ENCODE measurements at places on chromosomes 6 and 20. TPM values are rescaled to one million over a fixed set of nuclear protein-coding genes. Genes with fewer than 3 reads are reported as not detected.
A peak's percentile ranks its signal among the peaks of the same experiment; 100 is the strongest.

The CNPY3 gene
- total RNA-seq = 24.9 TPM

The TAGAP gene
- total RNA-seq = 1.4 TPM

The ULBP2 gene
- total RNA-seq = not detected

The ESR1 gene
- total RNA-seq = 2.2 TPM

The EYA2 gene
- total RNA-seq = 1.2 TPM

The PRPH2 gene
- total RNA-seq = 3.5 TPM

The MAP7 gene
- 1.4 TPM for total RNA-seq

The WFDC5 gene
- total RNA-seq = not detected

The VNN1 gene
- total RNA-seq = 3.2 TPM

The SAMD3 gene
- total RNA-seq = not detected

- no peak overlapping the region for H3K27ac ChIP-seq
- H3K4me1 ChIP-seq = no peaks in the 10 kb centered on the region
- DNase-seq = no peak
- no peaks in the 10 kb centered on the region for H3K27me3 ChIP-seq
Observed at GRCh38 chr20:52230409-52230808, 38.8 kb upstream of the ZFP64 start.

- no peaks in the 10 kb centered on the region for H3K36me3 ChIP-seq
- no peaks in the 10 kb centered on the region for H3K27me3 ChIP-seq
- no peak for DNase-seq
- H3K27ac ChIP-seq = no peak overlapping the region
- H3K4me3 ChIP-seq = no peak overlapping the region
Observed at GRCh38 chr20:11401988-11402387, 515.7 kb upstream of the BTBD3 start.

GRCh38 chr6:5851261-5851757, 155.4 kb downstream of the NRN1 start:
- H3K27me3 ChIP-seq = peaks cover 21% of the 10 kb centered on the region
- H3K4me3 ChIP-seq = peak overlapping the region; percentile 31
- H3K27ac ChIP-seq = no peak overlapping the region

- H3K27ac ChIP-seq = peak overlapping the region; percentile 50
- no peaks in the 10 kb centered on the region for H3K4me1 ChIP-seq
- no peak for DNase-seq
- H3K27me3 ChIP-seq = no peaks in the 10 kb centered on the region
Observed at GRCh38 chr6:81575442-81575841, 177.0 kb downstream of the TENT5A start.

GRCh38 chr20:16551607-16552006, 21.6 kb downstream of the KIF16B start:
- no peaks in the 10 kb centered on the region for H3K4me1 ChIP-seq
- H3K4me3 ChIP-seq = no peak overlapping the region
- no peak for DNase-seq
- no peaks in the 10 kb centered on the region for H3K36me3 ChIP-seq
- no peak overlapping the region for H3K27ac ChIP-seq

GRCh38 chr6:110414669-110415068, 706 bp downstream of the DDO start:
- H3K27me3 ChIP-seq = no peaks in the 10 kb centered on the region
- peaks cover 19% of the 10 kb centered on the region for H3K4me1 ChIP-seq
- peak overlapping the region; percentile 83 for H3K27ac ChIP-seq
- no peak overlapping the region for H3K4me3 ChIP-seq

DNA sequence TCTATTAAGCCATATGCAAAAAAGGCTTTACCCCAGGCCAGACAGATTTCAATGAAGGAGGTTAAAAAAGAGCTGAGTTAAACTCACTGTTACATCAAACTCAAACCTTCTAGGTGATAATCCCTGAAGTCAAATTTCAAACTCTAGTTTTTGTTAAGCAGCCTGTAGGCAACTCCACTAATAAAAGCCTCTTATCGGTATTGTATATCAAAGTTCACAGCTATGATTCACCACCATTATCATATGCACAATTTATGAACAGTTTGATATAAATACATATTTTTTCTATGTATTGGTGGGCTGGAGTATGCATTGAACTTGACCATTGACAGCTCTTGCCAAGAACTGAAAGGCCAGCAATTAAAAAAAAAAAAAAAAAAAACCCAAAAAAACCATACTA, 308.2 kb downstream of the BTBD3 start:
- H3K4me3 ChIP-seq = no peak overlapping the region
- no peaks in the 10 kb centered on the region for H3K4me1 ChIP-seq
- no peak for DNase-seq
- no peaks in the 10 kb centered on the region for H3K36me3 ChIP-seq
- H3K27me3 ChIP-seq = no peaks in the 10 kb centered on the region

DNA sequence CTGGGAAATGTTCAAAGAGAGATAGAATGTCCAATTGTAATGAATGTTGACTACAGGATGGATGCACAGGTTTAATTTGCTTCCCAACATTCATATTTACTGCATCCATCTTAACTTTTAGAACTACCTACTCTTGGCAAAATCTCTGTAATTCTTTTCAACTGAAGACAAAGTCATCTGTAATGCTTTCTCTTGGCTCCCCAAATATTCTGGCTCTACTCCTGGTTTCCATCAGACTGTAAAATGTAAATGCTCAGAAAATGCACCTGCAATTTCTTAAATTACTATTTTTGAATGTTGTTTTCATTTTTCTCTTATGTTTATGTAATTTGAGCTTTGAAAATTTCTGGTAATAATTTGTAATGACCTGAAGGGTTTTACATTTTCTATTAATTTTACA, 480.8 kb upstream of the IMPG1 start:
- H3K4me3 ChIP-seq = no peak overlapping the region
- DNase-seq = no peak
- H3K4me1 ChIP-seq = no peaks in the 10 kb centered on the region
- no peaks in the 10 kb centered on the region for H3K27me3 ChIP-seq
- H3K36me3 ChIP-seq = no peaks in the 10 kb centered on the region

DNA sequence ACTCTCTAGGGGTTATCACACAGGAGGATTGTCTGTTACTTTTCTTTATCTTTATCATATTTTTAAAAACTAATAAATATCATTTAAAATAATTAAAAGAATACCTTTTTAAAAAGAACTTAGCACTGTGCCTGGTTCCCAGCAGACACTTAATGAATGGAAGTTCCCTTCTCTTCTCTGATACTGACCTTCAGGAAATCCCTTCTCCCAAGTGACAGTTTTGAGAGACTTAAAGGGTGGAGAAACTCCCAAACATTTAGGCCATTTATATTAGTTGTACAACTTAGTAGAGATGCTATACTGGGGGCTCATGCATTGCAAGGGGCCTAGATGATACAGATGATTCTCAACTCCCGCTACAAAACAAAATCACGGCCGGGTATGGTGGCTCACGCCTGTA, 18.5 kb downstream of the MAP1LC3A start:
- DNase-seq = no peak
- H3K4me3 ChIP-seq = no peak overlapping the region
- H3K27ac ChIP-seq = no peak overlapping the region
- H3K36me3 ChIP-seq = peaks cover 5% of the 10 kb centered on the region

GRCh38 chr6:163872335-163872734, 457.8 kb downstream of the QKI start:
- no peaks in the 10 kb centered on the region for H3K36me3 ChIP-seq
- H3K27ac ChIP-seq = no peak overlapping the region
- no peak for DNase-seq
- no peaks in the 10 kb centered on the region for H3K27me3 ChIP-seq
- H3K4me3 ChIP-seq = no peak overlapping the region

GRCh38 chr20:42309050-42309449, 690.9 kb upstream of the CHD6 start:
- H3K27ac ChIP-seq = no peak overlapping the region
- DNase-seq = no peak
- no peak overlapping the region for H3K4me3 ChIP-seq
- no peaks in the 10 kb centered on the region for H3K36me3 ChIP-seq
- H3K4me1 ChIP-seq = no peaks in the 10 kb centered on the region

GRCh38 chr6:35808688-35809087, 3.5 kb downstream of the LHFPL5 start:
- peaks cover 8% of the 10 kb centered on the region for H3K4me1 ChIP-seq
- DNase-seq = no peak
- no peak overlapping the region for H3K4me3 ChIP-seq
- no peaks in the 10 kb centered on the region for H3K36me3 ChIP-seq
- H3K27me3 ChIP-seq = peaks cover 15% of the 10 kb centered on the region
- H3K27ac ChIP-seq = no peak overlapping the region

DNA sequence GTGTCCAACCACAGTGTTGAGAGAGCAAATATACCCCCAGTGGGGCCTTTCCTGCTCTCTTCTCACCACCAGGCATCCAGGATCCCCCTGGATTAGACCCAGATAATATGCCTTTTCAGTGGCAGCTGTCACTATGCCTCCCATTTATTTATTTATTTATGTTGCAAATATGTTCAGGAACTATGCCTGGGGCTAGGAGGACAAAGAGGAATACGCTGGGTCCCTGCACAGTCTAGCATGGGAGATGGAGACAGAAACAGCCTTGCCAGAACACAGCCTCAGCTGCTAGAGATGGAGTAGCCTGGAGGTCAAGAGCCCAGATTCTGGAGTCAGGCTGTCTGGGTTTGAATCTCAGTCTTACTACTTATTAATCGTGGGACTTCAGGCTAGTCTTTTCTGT, 74.6 kb upstream of the LRFN2 start:
- H3K27me3 ChIP-seq = no peaks in the 10 kb centered on the region
- H3K27ac ChIP-seq = no peak overlapping the region
- no peak overlapping the region for H3K4me3 ChIP-seq
- no peaks in the 10 kb centered on the region for H3K4me1 ChIP-seq

- H3K4me1 ChIP-seq = peaks cover 25% of the 10 kb centered on the region
- H3K27me3 ChIP-seq = no peaks in the 10 kb centered on the region
- H3K27ac ChIP-seq = no peak overlapping the region
- H3K4me3 ChIP-seq = no peak overlapping the region
Observed at GRCh38 chr6:149235130-149235561, 82.4 kb upstream of the TAB2 start.

GRCh38 chr20:36467076-36467999, 74.0 kb upstream of the MYL9 start:
- no peaks in the 10 kb centered on the region for H3K36me3 ChIP-seq
- peak overlapping the region; percentile 98 for H3K27ac ChIP-seq
- H3K4me1 ChIP-seq = peaks cover 98% of the 10 kb centered on the region

DNA sequence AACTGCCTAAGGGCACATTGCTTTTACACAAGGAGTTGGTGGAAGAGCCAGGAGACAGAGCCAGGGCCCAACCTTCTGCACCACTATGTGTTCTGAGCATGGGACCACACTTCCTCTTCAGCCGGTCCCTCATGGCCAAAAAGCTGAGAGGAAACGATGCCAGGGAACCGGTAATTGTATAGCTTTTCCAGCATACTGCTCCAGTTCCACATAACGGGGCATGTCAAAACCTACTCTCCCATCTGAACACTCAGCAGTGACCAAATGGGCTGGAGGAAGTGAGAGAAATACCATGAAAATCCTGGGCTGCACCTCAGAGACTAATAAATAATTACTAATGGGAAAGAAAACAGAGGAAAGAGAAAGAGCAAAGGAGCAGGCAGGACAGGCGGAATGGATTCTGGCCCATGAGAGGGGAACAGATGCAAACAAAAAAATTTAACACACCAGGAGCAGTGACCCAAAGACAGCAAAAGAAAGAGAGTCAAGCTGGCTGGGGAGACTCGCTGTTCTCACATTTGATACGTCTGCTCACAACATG, 52.0 kb upstream of the BMP2 start:
- DNase-seq = peak; percentile 68
- no peak overlapping the region for H3K4me3 ChIP-seq
- H3K36me3 ChIP-seq = no peaks in the 10 kb centered on the region
- H3K4me1 ChIP-seq = no peaks in the 10 kb centered on the region
- no peaks in the 10 kb centered on the region for H3K27me3 ChIP-seq

GRCh38 chr20:40532103-40532502, 156.9 kb downstream of the MAFB start:
- no peaks in the 10 kb centered on the region for H3K27me3 ChIP-seq
- no peaks in the 10 kb centered on the region for H3K4me1 ChIP-seq
- H3K27ac ChIP-seq = no peak overlapping the region
- H3K36me3 ChIP-seq = no peaks in the 10 kb centered on the region

DNA sequence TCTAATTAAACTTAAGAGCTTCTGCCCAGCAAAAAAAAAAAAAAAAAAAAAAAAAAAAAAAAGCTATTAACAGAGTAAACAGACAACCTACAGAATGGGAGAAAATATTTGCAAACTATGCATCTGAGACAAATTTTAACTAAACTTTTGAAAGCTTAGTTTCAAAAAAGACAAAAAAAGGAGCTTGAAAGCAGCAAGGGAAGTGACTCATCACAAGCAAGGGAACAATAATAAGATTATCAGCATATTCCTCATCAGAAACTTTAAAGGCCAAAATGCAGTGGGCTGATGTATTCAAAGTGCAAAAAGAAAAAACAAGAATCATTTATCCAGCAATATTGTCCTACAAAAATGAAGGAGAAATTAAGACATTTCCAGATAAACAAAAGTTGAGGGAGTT, 158.6 kb downstream of the RNF144B start:
- H3K27me3 ChIP-seq = no peaks in the 10 kb centered on the region
- no peaks in the 10 kb centered on the region for H3K4me1 ChIP-seq
- no peak for DNase-seq
- H3K27ac ChIP-seq = no peak overlapping the region

GRCh38 chr20:54084193-54084592, 13.8 kb upstream of the BCAS1 start:
- no peak overlapping the region for H3K4me3 ChIP-seq
- H3K4me1 ChIP-seq = no peaks in the 10 kb centered on the region
- no peak for DNase-seq
- no peaks in the 10 kb centered on the region for H3K36me3 ChIP-seq

- H3K27ac ChIP-seq = no peak overlapping the region
- DNase-seq = peak; percentile 25
- H3K36me3 ChIP-seq = no peaks in the 10 kb centered on the region
- H3K27me3 ChIP-seq = no peaks in the 10 kb centered on the region
Observed at GRCh38 chr6:43950051-43950605, 177.1 kb downstream of the MRPL14 start.

- H3K4me3 ChIP-seq = no peak overlapping the region
- DNase-seq = no peak
- no peaks in the 10 kb centered on the region for H3K4me1 ChIP-seq
- H3K27me3 ChIP-seq = no peaks in the 10 kb centered on the region
Observed at GRCh38 chr6:161489626-161490306, 215.9 kb upstream of the AGPAT4 start.

- H3K27ac ChIP-seq = no peak overlapping the region
- H3K27me3 ChIP-seq = no peaks in the 10 kb centered on the region
- no peaks in the 10 kb centered on the region for H3K4me1 ChIP-seq
- H3K4me3 ChIP-seq = no peak overlapping the region
- peak; percentile 21 for DNase-seq
Observed at GRCh38 chr20:59778615-59779200, 154.7 kb downstream of the SYCP2 start.

DNA sequence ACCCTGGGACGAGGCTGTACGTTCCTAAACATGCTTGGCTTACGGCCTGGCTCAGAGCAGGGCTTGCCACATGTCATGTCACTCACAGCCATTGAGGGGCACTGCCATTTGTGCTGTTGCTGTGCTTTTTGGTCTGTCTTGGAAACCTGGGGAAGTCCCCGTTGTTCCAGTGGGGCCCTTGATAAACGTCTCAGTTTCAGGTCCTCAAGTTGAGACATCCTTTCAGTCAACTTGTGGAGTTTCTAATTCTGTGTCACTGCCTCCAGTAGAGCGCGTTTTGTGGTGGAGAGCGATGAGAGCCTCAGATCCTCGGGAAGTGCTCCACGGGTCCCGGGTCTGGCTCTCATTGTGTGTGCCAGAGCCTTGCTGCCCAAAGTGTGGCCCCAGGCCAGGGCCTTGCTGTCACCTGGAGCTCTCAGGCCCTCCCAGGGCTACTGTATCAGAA, 43.0 kb upstream of the CCR6 start:
- no peak for DNase-seq
- no peaks in the 10 kb centered on the region for H3K4me1 ChIP-seq
- H3K27me3 ChIP-seq = no peaks in the 10 kb centered on the region

GRCh38 chr6:8069151-8069550, 5.0 kb upstream of the BLOC1S5 start:
- H3K27me3 ChIP-seq = no peaks in the 10 kb centered on the region
- no peaks in the 10 kb centered on the region for H3K4me1 ChIP-seq
- H3K4me3 ChIP-seq = no peak overlapping the region
- H3K27ac ChIP-seq = no peak overlapping the region

All from sigmoid colon (tissue), 7 donors.